Neuronal stem cell (in vitro differentiated cells): ENCODE measurements at places on chromosomes 13 and 19.

- no peak for DNase-seq
These were observed 26.0 kb upstream of the UBAC2 start for GRCh38 chr13:99174533-99175100.

GRCh38 chr13:28679628-28680027 is 20.7 kb downstream of the POMP start:
- DNase-seq: no peak

DNA sequence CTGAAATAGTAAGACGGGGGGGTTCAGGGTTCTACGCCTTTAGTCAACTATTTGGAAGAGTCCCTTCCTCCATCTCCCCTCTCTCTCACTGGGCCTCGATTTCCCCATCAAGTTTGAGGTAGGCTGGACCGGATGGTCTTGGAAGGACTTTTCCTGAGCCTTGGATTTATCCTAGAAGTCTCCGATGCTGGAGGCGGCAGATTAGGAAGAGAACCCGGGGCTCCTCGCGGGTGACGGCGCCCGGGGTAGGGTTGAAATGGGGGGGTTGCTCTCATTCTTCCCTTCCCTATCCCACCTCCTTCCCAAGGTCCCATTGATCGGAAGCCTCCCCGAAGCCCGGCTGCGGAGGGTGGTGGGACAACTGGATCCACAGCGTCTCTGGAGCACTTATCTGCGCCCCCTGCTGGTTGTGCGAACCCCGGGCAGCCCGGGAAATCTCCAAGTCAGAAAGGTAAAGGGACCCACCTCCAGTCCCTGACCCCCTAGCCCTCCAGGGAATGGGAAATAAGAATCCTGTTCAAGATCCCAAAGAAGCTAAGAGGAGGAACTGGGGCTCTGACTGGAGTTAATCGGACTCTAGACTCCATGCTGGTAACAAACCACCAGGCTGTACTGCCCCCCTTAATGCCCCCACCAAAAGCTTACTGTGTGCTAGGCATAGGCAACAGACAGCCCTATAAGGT is 781 bp downstream of the QPCTL start:
- no peak for DNase-seq

DNA sequence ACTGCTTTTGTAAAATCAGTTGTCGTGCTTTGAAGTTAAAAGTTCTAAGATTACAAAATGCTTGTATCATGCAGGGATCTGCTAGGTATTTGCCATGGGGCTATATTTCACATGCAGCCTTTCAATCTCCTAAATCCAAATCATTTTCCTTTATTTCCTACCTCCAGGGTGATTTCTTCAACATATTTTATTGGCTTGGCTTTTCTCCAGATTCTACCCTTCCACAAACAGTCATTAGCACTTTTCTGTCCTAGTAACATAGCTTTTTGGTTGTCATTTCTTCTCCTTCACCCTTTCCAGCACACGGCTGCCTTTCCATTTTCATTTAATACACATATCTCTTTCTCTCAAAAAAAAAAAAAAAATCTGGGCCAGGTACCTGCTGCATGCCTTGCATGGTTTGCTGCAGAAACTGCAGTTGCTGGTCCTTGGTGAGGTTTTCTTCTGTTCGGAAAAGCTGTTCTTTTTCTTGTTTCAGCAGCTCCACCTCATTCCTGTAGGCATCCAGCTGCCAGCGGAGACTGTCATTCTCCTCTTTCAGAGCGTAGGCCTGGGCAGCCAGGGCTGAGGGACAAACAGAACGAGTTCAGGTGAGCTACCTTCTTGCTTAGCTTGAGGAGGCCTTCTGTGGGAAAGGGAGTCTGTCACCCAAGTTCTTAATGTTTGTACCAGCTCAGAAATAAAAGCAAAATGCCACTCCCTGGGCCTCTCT is 274.7 kb downstream of the DNAJC15 start:
- DNase-seq: no peak

DNA sequence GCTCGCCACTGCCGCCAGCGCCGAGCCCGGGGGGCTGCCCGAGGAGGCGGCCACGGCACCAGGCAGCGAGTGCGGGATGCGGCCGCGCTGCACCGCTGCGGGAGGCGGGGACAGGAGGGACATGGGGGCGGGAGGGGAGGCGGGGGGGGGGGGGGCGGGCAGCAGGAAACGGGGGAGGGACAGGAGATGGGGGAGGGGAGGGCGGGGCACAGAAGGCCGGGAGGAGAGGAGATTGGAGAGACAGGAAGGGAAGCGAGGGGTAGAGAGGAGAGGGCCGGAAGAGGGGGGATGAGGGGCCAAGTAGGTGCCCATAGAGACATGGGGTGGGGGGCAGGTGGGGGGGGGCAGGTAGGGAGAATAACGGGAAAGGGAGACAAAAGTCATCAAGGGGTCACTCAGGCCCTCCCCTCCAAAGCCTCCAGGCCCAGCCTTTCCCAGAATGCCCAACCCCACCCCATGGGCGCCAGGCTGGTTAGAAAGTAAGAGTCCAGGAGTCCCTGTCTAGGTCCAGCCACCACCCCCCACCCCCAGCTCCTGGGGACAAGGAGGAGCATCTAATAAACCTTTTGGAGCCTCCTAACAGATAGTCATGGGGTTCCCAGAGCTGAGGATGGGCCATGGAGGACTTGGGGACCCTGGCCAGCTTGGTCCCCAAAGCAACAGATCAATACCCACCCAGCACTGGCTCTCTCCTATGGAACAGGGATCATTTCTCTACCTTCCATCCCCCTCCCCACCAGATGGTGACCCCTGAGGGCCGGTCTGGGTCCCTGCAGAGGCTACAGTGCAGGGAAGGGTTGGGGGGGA is 9.5 kb downstream of the NR2F6 start:
- no peak for DNase-seq
